AG09309 (cell line): ENCODE measurements at places on chromosomes 6 and 20.

- no peak for DNase-seq
These were observed 2.1 kb upstream of the ESR1 start for GRCh38 chr6:151805286-151805840.

GRCh38 chr6:32559747-32560146, 29.7 kb upstream of the HLA-DRB5 start:
- DNase-seq, result no peak

DNA sequence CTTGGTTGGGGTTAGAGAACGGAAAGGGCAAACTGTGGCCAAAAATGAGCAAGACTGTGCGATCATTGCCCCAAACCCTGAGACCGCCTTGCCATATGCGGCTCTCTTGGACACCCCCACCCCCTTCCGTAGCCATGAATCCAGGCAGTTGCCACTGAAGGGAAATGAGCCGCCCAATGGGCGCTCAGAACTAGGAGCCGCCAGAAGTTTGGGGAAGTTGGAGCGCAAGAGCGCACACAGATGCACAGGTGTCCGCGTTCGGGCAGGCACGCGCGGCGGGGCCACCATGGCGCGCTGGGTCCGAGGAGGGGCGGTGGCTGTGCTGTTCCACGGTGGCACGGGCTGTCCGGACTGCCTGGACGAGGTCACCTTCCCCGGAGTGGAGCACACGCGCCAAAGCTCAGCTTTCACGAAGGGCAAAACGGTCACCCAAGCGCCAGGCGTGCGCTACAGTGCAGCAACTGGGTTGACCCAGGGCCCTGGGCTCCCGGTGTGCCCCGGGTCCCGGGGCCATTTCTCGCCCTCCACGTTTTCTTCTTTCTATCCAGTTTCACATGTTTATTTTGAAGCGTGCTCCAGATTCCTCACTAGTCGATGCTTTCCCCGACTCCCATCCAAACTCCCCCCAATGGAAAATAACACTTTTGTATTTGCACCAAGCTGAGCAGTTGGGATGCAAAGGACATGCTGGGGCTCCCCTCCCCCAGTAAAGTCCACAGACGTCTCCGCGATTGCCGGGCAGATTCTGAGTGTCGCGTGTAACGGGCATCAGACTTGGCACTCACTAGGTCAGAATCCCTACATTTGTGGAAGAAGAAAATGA, 906 bp upstream of the PDE10A start:
- DNase-seq, result no peak

GRCh38 chr20:33401184-33401920, at the start of gene CDK5RAP1:
Gene CDK5RAP1, minus strand, starts transcription at chr20:33401519. Its CDS starts 4,455 bp downstream, at chr20:33397064.
- DNase-seq, result peak; percentile 61

GRCh38 chr20:49729780-49730179, 16.1 kb upstream of the B4GALT5 start:
- DNase-seq, result peak; percentile 96

GRCh38 chr6:30548375-30548774, 7.9 kb downstream of the GNL1 start:
- peak; percentile 55 for DNase-seq

GRCh38 chr20:41560970-41561369, 57.2 kb downstream of the CHD6 start:
- DNase-seq, result no peak

GRCh38 chr6:74964871-74965441, 240.9 kb downstream of the COL12A1 start:
- no peak for DNase-seq

DNA sequence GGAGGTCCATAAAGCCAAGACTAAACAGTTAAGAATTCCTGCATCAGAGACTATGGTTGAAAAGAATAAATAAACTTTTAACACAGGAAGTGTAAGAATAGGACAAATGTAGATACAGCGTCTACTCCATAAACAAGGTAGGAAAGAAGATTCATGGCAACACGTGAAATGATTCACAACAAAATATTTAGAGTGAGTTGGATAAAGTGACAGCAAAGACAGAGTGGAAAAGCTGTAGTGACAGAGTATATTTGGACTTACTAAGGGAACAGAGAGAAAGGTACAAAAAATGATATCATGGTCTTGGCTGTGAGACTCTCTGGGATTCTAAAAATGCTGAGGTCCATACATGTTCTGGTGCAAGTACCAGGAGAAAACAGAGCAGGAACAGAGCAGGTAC, 21.9 kb upstream of the KIAA0408 start:
- no peak for DNase-seq

DNA sequence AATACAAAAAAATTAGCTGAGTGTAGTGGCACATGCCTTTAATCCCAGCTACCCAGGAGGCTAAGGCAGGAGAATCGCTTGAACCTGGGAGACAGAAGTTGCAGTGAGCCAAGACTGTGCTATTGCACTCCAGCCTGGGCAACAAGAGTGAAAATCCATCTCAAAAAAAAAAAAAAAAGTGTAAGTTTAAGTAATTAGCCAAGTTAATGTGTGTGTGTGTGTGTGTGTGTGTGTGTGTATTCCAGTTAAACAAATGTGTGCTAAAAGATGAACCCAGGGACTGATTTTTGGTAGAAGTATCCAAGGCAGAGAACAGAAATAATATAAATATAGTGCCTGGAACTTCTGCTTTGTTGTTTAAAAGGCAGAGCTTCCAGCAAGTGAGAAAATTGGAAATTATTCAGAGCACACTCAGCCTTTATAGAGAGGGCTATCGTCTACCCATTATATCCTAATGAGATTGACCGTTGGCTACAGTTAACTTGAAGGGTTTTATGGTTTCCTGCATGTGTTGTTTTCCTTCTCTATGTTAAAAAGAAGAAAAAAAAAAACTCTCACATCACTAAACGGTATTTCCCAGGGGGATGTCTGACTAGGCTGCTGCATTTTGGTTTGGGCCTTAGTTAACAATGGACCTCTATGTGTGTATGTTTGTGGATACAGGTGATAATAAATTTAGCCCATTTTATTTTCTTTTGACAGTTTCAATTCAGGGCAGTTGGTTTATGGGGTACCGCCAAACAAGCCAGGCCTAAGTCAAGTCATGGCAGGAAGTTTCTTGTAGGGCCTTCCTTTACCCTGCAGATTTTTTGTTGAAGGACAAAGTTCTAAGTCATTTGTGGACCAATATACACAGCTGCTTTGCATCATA, 9.8 kb downstream of the SOX4 start:
- no peak for DNase-seq

- DNase-seq, result peak; percentile 71
These were observed 72.3 kb downstream of the MRPL14 start for GRCh38 chr6:44054721-44055559.

DNA sequence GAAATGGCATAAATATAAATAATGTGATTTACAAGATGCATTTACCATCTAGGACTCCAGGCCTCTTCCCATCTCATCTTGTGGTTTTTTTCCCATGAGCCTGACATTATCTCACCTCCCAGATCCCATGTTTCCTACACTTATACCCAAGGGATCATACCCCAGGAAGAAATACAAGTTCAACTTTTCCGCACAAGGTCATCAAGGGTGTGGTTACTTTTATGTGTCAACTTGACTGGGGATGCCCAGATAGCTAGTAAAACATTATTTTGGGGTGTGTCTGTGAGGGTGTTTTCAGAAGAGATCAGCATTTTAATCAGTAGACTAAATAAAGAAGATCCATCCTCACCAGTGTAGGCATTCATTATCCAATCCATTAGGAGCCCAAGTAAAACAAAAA, 176.3 kb upstream of the TNFAIP3 start:
- DNase-seq, result no peak

- no peak for DNase-seq
These were observed 30.5 kb downstream of the FOXP4 start for GRCh38 chr6:41576667-41577066.

GRCh38 chr20:46752728-46753127, 43.3 kb downstream of the SLC2A10 start:
- DNase-seq, result no peak

DNA sequence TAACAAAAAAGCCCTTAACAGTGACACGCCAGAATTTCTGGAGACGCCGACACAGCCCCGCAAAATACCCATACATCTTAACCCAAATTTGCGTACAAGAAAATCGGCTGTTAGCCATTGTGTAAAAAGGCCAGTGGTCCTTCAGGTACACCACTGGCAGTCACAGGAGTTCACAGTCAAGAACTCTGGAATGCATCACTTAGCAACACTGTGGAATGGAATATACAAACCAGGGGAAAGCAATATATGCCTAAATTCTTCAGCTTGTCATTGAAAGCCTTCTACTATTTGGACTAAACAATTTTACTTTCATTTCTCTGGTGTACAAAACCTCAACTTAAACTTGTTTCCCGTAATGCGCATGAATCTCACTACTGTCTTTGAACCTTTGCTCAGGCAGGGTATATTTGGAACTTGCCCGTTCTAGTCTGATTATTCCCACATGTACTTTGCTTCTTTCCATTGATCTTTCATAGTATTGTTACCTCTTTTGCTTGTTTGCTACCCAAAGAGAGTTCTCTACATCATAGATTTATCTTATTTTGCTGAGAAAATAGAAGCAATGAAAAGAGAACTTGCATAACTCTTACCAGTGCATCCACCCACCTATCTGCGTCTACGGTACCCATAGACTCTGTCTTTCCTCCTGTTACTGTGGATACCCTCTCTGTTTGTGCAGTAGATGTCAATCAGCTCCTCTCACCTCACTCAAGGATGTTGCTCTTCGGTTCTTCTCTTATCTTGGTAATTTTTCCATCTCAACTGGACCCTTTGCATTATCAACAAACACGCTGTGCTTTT, at the start of gene ARMH2:
Gene ARMH2 (minus strand): TSS at position 178 of the 801 bp plus-strand sequence. CDS start 60 bp downstream, at position 118.
- DNase-seq, result no peak

DNA sequence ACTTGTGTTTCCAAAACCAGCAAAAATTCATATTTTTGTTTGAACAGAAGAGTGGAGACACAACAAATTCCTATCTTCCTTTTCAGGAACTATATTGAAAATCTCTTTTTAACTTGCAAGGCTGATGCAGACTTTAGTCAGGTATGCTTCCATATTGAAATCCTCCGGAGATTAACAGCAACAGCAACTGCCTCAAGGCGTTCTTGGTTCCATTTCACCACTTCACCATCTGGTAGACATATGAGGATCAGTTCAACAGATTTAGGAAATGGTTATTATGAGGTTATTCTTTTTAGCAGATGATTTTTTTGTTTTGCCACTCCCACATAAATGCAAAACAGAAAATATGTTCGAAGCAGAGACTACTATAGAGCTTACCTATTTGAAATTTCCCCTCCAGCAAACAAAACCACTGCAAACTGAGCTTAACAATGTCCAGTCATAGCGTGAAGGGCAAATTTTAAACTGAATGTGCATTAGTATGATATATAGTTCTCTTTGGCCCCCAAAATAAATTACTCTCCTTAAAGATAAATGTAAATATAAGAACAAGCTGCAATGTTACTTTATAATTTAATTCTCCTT, 520.5 kb upstream of the ADGRB3 start:
- DNase-seq, result no peak

DNA sequence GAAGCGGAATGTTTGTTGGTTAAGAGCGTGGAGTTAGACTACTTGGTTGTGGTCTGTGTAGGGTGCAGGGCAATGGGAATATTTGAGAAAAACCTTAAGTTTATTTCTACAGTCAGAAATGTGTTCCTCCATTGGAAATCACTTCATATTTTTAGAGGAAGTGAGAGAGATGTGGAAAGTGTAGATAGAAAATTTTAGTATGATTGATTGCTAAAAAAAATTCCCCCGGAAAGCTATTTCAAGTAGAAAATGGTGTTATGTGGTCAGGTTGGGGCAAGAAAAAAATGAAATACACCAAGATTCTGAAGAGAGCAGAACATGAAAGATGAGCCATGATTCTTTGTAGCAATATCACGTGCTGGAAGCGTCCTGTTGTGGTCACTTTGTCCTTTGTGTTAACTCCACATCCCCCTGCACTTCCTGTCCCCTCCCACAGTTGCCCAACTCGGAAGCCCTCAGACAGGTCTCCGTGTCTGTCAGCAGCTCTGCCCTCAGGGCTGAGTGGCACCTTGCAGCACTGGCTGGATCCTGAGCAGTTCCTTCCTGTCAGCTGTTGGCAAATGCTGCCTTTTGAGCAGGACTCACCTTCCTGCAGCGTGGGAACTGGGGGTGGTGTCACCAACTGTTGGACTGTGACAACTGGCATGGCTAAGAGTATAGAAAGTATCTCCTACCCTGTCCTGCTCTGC, 137.5 kb upstream of the SLC24A3 start:
- no peak for DNase-seq

GRCh38 chr6:55266896-55267295, 60.4 kb upstream of the GFRAL start:
- DNase-seq, result no peak

GRCh38 chr20:10696650-10697049, 22.9 kb upstream of the JAG1 start:
- DNase-seq, result no peak

DNA sequence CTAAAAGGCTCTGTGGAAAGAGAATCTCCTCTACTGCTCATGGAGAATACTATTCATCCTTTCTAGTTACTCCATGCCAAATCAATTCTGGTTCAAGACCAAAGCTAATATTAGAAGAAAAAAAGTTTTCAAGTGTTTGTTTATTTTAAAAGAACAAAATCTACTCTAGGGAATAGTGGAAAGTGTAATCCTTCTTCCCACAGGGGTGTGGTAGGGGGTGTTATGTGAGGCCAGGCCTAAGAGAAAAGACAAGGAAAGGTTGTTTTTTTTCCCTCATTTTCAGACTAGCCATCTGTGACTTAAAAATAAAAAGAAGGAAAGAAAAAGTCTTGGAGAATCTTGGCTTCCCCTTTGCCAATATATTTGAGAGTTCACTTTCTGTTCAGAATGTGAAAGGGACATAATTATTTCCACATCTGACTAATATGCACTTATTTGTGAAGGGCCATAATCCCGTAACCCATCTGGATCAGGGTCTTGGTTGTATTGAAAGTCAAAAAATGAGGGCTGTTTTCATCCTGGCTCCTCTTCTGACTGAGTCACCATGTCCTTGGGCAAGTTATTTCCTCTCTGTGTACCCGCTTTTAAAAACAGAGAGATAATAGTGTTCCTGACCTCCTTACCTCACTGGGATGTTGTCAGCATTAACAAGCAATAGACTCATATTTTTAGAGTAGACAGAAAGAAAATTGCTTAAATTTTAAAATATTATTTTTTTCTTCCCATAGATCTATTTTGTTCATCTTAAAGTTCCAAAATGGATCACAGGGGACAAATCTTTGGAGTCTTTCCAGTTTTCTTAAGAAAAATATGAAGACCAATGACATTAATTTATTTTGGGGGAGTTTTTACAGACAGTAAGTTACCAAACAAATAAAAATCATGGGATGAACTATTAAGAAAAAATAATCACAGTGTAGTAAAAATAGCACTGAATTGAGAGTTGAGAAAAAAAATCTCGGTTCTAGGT, 233.7 kb downstream of the IBTK start:
- DNase-seq, result no peak
